Spinal cord (tissue), 10 donors: ENCODE measurements at places on chromosomes 3 and 15. TPM values are rescaled to one million over a fixed set of nuclear protein-coding genes. Genes with fewer than 3 reads are reported as not detected.

DNA sequence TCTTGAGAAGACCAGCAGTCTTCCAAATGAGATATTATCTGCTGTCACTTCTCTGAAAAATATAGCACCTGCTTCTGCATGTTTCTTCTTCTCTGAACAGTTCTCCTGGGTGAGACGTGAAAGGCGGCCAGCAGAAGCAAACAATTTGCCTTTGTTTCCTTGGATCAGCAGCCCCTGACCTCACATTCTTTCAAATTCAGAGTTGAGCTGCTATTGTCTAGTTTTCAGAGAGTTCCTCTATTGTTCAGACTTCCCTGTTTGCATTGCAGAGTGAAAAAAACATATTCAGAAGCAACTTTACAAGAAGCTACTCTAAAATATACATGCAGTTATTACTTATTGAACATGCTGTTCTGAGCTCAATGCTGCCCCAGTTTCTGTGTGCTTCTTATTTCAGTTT is 653.6 kb downstream of the NAALADL2 start:
- peak; percentile 30 for DNase-seq

- no peak for DNase-seq
These were observed 108.3 kb downstream of the SEMA5B start for GRCh38 chr3:122919291-122919610.

- no peak for DNase-seq
These were observed 113.5 kb downstream of the IGF2BP2 start for GRCh38 chr3:185711255-185711870.

GRCh38 chr3:127049393-127049792 is 66.5 kb downstream of the PLXNA1 start:
- DNase-seq, result no peak

DNA sequence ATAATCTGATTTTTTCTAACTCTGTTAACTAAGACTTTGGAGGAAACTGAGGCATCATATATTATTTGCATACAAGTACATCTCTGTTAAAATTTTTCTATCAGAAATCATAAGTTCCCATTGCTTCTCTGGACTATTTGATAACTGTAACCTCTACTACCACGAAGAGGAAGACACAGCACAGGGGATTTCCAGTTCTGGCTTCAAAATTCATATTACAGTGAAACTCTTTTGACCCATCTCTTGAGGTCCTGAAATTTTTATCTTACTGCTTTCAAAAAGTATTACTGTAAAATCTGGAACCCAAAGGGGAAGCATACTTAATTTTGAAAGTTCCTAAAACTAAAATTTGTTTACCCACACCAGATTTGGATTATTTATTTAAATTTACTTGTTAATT is 4.2 kb downstream of the PLSCR1 start:
- no peak for DNase-seq

FMN1 gene
- 4.5 TPM for total RNA-seq

LRTM1 gene
- not detected for total RNA-seq
